Amniotic epithelial cell (primary cell): ENCODE measurements at places on chromosomes 11 and 22.

DNA sequence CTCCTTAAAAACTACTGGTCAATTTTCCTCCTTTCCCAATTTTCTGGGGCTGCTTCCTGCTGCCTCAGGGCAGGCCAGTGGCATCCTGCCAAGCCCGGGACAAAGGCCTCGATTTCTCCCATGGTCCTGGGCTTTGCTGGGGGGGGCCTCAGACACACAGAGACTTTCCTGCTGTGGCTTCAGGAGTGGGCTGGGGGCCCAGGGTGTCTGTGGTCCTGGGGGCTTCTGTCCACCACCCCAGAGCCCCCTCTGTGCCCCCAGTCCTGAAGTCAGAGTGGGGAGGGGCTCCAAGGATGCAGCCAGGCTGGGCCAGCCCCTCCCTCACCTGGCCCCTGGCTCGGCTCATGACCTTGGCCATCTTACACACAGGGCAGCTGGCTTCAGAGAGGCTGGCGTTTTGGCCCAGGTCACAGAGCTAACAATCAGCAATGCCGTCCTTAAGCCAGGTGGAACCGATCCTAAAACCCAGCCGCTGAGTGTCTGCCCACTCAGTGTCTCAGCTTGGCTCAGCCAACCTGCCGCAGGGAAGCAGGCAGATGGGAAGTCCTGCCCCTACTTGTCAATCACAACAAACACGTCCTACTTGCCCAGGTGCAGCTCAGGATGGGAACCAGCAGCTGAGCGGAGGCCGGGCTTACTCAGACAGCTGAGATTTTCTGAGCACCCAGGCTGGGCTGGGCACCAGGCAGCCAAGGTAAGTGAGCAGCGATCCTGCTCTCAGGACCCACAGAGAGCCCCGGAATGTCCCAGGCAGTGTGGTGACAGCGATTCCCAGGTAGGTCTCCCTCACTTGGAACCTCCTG lies 34.6 kb downstream of the OSBPL5 start:
- DNase-seq: no peak

- no peak for DNase-seq
These were observed 582 bp downstream of the SREBF2 start for GRCh38 chr22:41833369-41834004.

- no peak for DNase-seq
These were observed 74.6 kb downstream of the ARHGEF12 start for GRCh38 chr11:120410622-120411380.

GRCh38 chr22:50061141-50061823 lies 3.2 kb upstream of the TTLL8 start:
- no peak for DNase-seq

DNA sequence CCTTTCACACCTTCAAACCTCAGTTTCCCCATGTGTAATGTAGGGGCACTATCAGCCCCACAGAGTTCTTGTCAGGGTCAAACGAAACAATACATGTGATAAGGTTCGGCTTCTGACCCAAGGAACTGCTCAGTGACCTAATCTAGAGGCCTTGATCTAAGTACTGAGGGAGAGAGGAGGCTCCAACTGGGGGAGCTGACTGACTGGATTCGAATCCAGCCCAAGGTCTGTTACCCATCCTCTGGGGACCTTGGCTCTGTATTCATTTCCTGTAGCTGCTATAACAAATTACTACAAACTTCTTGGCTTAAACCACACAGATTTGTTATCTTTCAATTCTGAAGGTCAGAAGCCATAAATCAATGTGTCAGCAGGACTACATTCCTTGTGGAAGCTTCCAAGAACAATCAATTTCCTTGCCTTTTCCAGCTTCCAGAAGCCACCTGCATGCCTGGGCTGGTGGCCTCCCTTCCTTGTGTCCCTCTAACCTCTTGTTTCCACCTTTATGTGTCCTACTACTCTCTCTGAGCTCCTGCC lies 10.7 kb upstream of the ANAPC15 start:
- DNase-seq: peak; percentile 52

GRCh38 chr11:57417056-57417455 lies 9.9 kb downstream of the SLC43A3 start:
- peak; percentile 64 for DNase-seq

DNA sequence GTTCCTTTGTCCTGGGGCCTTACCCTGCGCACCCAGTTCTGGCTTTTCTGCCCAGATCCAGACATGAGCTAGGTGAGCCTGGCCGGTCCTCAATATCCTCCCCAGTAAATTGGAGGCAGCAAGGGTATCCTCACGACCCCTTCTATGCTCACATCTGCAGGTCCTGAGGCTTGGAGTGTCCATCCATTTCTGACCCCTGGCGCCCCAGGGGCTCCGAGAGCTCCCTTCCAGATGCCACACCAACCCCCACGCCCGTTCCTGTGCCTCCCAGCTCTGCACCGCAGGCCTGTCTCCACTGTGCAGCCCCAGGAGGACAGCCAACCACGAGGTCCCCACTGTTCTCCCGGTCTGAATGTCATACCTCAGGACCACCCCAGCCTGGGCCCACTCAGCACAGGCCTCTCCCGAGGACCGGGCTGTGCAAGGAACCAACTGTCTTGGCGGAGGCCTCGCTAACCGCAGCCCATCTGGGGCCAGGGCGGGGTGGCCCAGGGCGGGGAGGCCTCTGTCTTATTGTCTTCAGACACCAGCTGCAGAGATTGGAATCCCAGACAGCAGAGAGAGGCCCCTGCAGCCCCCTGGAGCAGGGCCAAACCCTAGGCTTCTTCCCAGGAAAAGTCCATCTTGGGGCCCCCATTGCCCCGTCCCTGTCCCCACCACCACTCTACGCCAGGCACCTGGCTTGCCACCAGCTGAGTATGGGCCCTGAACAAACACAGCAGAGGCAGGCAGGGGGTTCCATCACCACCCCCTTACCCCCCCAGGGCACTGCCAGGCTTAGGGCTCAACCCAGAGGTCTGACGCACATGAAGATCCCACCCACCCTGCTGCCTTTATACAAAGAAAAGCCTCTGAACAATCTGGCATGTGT lies 39.3 kb downstream of the ALX4 start:
- peak; percentile 81 for DNase-seq
